ENCODE measurements at places on chromosomes 6 and 20. TPM values are rescaled to one million over a fixed set of nuclear protein-coding genes. Genes with fewer than 3 reads are reported as not detected.

The HLA-DQB2 gene
- not detected for total RNA-seq

GRCh38 chr20:4225745-4226144, 210.4 kb upstream of the RNF24 start:
- peak; percentile 87 for DNase-seq

The FOXC1 gene
- total RNA-seq = 26.2 TPM

The TINAG gene
- total RNA-seq = 0.75 TPM

GRCh38 chr6:322259-322930, 30.1 kb downstream of the DUSP22 start:
- DNase-seq = no peak

The VIP gene
- total RNA-seq = 6.5 TPM

GRCh38 chr6:129120856-129121638, 238.1 kb downstream of the LAMA2 start:
- DNase-seq = peak; percentile 35

The SLC52A3 gene
- 2.7 TPM for total RNA-seq

The IL17A gene
- total RNA-seq = not detected

The COL9A3 gene
- total RNA-seq = 10.4 TPM

The SLC17A3 gene
- not detected for total RNA-seq

- DNase-seq = no peak
These were observed 59.5 kb downstream of the ZMYND8 start for GRCh38 chr20:47296950-47297349.

DNA sequence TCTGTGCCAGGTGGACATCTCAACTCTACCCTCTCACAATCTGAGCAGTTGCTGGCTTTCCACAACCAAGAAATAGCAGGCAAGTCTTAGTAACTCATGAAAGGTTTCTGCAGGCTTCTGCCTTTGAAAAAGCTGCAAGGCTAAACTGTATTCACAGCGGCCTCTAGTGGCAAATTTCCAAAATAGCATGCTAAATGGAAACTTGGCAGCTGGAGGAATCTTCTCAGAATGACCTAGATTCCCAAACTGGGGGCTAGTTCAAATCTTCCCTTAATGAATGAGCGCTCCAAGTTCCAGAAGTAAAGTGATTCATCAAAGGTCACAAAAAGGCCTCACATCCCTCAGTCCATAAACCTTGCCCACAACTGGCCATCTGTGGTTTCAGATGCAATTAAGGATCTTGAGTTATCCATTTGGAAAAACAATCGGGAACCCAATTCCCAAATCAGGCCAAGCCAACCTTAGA, 11.9 kb upstream of the CPNE5 start:
- DNase-seq = no peak

GRCh38 chr20:11376998-11377397, 540.7 kb upstream of the BTBD3 start:
- DNase-seq = peak; percentile 52

- DNase-seq = no peak
These were observed 24.3 kb upstream of the CCN5 start for GRCh38 chr20:44690781-44691423.

DNA sequence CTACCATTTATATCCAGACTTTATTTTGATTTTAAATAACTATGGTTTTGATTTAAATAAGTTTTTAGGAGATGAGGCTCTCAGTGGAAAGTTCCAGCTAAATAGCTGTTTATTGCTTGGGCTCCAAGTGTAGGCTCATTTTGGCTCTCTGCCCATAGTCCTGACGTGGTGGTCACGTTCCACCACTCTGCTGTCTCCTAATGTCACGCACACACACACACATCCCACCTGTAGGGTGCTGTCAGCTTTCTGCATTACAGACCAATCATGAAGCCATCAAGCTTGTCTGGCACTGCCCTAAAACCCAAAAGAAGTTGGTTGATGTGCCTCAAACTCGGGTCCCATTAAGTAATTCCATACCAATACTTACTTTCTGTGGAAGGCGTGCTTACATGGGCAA, 45.4 kb downstream of the PANK2 start:
- no peak for DNase-seq

DNA sequence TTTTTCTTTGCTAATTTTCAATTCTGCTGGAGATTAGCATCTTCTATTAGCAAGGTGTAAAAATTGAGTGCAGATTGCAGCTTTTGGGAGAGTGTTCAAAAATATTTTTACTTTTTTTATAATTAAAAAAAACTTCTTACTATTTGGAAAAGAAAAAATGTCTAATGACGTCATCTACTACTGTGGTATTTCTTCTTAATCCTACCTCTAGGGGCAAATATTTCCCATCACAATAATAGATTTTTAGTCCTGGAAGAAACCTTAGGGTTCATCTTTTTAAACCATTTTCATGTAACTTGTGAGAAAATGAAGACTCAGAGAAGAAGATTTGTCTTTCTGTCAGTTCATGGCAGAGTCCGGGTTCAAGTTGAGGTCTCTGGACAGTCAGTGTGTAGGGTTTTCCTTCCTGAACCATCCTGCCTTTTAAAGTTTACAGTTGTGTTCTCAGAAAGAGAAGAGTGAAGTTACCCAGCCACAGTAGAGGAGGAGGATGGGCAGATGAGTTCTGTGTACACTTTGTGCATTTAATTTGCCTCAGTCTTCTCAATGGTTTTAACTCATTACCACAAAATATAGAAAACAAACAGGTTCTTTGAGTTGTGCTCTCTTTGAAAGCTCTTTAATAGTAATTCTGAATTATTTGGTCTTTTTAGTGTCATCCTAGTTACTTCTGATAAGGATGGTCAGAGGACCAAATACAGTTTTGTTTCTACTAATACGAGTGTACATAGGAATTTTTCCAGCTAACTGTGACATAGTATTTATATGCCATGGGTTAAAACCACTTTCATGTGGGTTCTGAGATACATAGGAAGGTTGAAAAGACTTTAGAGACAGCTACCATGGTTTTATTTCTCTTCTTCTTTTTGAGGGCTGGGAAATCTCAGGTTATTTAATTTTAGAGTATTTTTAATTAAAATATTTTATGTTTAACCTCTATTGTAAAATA, 184.7 kb downstream of the CDKAL1 start:
- no peak for DNase-seq

DNA sequence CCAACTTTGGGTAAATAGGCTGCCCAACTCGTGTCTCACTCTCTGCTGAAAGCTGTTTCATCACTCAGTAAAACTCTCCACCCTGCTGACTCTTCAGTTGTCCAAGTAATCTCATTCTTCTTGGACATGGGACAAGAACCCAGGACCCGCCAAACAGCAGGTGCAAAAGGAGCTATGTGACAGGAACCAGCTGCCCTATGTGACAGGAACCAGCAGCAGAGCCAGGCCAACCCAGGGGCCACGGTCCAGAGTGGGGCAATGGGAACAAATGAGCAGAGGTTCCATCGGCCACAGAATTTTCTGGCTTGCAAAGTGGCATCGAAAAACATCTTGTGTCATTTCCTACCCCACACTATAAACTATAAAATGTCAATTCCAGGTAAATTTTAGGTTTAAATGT, 56.5 kb downstream of the MOXD1 start:
- no peak for DNase-seq

- no peak for DNase-seq
These were observed 7.2 kb upstream of the CTAGE9 start for GRCh38 chr6:131717836-131718542.

DNA sequence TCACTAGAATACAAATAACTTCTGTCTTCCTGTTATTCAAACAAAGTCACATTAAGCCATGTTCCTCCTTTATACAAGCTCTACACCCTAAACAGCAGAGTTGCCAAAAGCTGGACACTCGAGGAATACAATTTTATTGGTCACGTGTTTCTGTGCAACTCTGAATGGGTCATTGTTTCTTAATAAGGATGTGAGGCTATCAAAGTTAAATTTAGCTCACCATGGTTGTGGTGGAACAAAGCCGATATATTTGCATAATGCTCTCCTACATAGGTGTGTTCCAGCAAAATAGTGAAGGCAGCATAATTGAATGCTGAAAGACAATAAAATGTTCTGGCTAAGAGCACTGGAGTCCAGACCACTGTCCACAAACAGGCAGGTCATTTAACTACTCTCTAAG, 36.9 kb upstream of the CD2AP start:
- no peak for DNase-seq

The LTA gene
- not detected for total RNA-seq

GRCh38 chr6:31720196-31720770, 1.3 kb downstream of the LY6G6C start:
- no peak for DNase-seq

DNA sequence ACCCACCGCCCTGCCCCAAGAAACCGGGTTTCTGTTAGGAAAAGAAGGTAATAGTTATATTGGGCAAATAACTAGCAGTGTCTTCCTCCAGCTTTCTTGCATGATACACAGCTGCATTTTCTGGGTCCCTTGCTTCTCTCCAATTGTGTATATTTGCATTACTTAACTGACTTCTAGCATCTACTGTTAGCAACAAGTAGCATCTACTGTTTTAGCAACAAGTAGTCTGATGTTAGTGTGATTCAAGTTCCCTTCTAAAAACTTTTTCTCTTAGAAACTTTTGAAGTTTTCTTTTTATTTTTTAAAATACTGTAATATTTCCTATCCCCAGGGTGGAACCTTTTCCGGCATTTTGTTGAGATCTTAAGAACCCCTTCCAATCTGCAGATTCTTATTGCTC, 221.2 kb downstream of the CLIC5 start:
- DNase-seq = no peak

DNA sequence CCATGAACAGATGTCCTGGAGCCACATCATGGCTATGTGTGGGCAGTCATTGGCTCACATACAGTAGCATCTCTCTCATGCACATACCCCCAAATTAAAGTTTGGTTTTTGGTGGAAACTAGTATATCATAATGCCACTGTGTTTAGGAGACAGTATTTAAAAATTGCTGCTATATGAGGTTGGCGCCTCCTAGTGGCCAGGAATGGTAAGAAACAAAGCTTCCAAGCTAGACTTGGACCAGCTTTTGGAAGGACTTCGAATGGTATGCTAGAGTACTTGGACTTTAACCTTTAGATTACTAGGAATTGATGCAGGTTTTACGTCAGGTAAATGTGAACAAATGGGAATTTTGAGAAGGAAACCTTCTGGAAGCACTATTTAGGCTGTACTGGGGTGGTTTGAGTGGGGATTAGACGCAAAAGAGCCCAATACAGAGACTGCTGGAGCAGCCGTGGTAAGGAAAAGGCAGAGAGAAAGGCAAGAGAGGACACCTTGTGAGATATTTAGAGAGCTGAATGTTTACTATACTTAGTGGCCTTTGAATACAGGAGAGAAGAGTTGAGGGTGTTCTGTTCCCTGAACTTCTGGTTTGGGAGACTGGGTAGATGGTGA, 23.8 kb downstream of the PRSS35 start:
- DNase-seq = no peak

The SLA2 gene
- total RNA-seq = not detected

The GPSM3 gene
- total RNA-seq = 20.8 TPM

The ZSCAN31 gene
- 5.6 TPM for total RNA-seq

GRCh38 chr6:42184475-42184874, 10.3 kb downstream of the GUCA1B start:
- DNase-seq = no peak

The SIRPB1 gene
- 1.4 TPM for total RNA-seq

DNA sequence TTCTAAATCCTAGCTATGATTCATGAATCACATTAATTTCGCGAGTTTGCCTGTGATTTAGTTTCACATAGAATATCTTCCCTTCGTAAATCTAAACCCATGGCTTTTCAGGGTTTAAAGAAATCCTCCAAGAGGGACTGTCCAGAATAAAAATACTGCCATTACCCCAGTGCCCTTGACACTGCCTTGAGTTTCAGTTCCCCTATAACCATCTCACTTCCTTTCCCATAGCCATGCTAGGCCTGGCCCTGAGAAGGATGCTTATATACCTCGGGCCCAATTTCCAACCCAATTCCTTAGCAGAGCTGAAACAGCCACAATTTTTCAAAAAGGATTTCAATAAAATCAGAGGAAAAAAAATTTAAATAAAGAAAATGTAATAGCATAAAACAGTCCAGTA, 697.3 kb downstream of the FRK start:
- no peak for DNase-seq

GRCh38 chr6:49269190-49269589, 193.9 kb downstream of the MMUT start:
- DNase-seq = no peak

- DNase-seq = no peak
These were observed 8.8 kb downstream of the NR2E1 start for GRCh38 chr6:108174371-108175175.

The GJA1 gene
- total RNA-seq = 299 TPM

DNA sequence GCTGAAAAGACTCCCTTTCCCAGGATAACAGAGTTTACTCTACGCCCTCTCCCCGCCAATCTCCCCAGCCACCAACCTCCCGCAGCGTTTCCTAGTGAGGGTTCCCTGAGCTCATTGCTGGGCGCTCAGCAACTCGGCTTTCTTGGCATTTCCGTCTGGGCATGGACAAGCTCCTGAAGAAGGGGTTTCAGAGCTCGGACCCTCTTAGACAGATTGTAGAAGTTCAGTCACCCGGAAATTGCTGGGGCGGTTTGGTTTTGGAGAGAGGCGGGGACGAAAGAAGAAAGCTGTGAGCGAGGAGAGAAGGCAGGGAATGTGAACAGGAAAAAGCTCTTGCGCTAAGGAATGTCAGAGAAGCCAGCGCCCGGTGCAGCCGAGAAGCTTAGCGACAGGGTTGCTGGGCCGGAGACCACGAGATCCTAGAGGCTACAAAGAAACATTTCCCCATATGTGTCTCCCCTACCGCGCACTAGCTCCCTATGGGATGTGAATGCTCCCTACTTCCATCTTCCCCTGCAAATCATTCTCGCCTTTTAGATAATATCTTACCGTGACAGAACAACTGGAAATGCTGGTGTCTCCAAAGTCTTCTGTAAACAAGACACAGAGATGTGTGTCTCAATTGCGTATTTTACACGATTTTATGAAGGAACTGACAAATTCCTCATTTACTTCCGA, 15.8 kb downstream of the POM121L2 start:
- DNase-seq = no peak

GRCh38 chr6:159533016-159533415, 160.0 kb downstream of the SOD2 start:
- no peak for DNase-seq

DNA sequence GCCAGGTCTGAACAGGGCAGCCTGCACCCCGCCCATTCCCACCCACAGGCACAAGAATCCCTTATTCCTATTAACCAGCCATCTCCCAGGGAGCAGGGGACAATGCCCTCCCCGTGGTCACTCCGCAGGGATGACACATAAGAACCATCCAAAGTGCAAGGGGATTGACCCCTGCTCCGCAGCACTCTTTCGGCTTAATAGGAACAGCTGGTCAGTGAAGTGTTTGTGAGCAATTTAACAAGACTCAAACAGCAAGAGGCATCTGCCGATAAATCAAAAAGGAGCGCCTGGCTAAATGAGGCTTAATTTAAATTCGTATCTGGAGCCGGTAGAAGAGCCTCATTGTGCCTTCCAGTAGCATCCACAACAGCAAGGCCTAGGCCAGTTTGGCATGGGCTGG, 389.4 kb downstream of the RNGTT start:
- DNase-seq = no peak

DNA sequence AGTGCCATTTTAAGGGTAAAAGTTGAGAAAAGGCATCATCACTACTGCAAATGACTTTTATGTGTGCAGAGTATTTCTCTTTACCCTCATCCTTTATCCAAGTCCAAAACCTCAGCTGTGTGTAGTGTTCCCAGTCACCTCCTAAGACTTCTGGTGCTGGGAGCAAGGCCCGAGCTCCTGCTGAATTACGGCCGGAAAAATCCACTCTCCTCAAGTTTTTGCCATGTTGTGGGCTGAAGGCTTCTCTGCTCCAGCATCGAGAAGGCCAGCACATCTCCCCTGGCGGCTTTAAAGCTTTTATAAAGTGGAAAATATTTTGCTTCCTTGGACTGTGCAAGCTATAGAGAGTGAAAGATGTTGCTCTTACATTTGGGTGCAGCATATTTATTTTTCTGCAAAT, 153.2 kb upstream of the THBS2 start:
- DNase-seq = no peak

GRCh38 chr6:75850026-75850833, 101.2 kb downstream of the MYO6 start:
- DNase-seq = no peak

Data from kidney epithelial cell (primary cell).